ENCODE measurements at places on chromosomes 6 and 20.

GRCh38 chr20:6848041-6848440 lies 80.6 kb downstream of the BMP2 start:
- DNase-seq, result no peak

DNA sequence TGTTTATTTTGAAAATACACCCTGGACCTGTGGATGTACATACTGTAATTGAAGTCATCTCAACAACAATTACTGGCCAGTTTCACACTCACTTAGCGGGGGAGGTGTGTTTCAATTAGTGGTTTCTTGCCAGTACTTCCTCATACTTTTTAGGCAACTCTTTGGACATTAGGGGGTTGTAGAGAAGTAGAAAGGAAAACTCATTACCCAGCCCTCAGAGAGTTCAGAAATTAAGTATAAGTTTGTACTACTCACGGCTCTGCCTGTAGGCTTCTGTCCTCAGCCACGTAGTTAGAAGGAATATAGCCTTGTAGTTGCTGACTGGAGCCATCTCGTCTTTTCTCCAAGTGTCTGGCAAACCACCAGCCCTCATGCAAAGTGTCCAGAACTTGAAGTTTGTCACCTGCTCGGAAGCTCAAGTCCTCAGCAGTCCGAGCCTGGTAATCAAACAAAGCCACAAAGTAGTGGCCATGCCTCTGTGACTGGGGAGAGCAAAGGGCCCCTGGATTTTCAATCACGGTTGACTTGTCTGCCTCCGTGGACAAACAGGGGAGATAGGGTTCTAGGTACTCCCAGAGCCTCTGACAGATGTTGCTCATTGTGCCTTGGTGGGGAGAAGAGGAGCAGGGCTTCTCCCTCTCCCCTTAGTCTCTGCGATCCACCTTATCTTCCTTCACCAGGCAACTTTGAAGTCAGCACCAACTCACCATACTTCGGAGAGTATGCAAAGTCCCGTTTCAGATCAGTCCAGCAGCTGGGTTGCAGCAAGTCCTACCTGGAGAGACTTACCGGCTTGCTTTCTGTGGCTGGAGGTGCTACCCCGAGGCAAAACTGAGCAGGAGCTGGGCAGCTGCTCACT lies 749 bp downstream of the FRK start:
- DNase-seq, result peak; percentile 36

GRCh38 chr6:37537548-37537947 lies 37.9 kb upstream of the CCDC167 start:
- no peak for DNase-seq

- no peak for DNase-seq
Measured at GRCh38 chr20:6606651-6607050, 160.8 kb upstream of the BMP2 start.

- DNase-seq, result no peak
Measured at GRCh38 chr6:11942185-11942864, 69.8 kb upstream of the HIVEP1 start.

All from GM13976 (cell line).